HCT116 (cell line): ENCODE measurements at places on chromosomes 2 and 18.

DNA sequence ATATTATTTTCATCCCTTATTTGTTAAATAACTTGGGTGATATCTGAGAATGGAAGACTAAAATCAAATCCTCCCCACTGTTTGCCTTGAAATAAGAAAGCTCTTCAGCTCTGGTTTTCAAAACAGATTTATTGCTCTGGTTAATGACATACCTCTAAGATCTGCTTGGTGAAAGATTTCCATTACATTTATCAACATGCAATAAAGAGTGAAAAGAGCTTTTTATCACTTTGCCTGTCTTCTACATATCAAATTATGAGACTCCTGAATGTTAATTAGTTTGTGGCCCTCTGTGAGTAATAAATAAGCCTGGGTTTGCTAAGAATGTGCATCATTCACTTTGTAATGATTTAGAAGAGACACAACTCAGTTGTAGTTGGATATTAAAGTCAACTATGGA lies 115.7 kb downstream of the PRKRA start:
- no peak for DNase-seq

- DNase-seq = no peak
These were observed 1806.1 kb upstream of the PIK3C3 start for GRCh38 chr18:40148960-40149359.

GRCh38 chr2:133674433-133675331 lies 106.4 kb upstream of the NCKAP5 start:
- DNase-seq = no peak

DNA sequence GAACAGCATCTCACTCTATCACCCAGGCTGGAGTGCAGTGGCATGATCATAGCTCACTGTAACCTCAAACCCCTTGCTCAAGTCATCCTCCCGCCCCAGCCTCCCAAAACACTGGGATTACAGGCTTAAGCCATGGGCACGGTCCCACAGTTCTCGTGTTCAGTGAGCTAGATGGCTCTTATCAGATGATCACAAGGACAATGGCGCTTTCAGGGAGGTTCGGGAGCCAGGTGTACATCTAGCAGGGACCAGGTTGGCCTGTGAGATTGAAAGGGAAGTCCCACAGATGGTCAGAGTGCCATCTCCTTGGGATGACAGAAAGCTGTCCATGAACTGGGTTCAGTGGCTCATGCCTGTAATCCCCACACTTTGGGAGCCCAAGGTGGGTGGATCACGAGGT lies 14.1 kb upstream of the FHOD3 start:
- no peak for DNase-seq

DNA sequence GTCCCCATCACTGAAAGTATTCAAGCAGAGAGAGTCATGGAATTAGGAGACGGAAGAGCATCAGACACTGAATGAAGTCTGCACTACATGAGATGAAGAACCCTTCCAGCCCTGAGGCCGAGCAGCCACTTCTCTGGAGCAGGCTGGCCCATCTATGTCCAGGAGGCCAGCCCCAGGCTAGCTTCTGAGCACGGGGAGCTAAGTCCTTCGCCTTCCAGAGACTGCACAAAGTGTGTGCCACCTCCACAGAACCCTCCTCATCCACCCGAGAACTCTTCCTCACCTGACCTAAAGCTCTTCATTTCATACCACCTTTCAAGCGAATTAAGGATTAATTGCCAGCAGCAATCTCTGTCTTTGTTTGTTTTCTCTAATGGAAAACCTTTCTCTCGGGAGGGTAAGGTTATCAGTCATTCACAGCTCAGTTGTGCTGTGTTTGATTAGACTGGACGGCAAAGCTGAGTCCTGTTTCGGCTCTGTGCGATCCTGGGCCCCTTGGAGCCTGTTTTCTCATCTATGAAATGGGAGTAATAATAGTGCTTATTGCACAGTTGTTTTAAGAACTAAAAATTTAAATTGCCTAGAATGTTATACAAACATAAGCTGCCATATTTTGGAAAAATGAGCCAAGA lies 38.0 kb downstream of the SCTR start:
- no peak for DNase-seq

- peak; percentile 57 for DNase-seq
These were observed 117.6 kb downstream of the NEDD4L start for GRCh38 chr18:58161659-58162058.

GRCh38 chr2:70779491-70779890 lies 11.0 kb downstream of the FIGLA start:
- no peak for DNase-seq

- no peak for DNase-seq
These were observed 270.5 kb downstream of the ACTR3 start for GRCh38 chr2:114160263-114160981.

- DNase-seq = no peak
These were observed 50.9 kb downstream of the GALR1 start for GRCh38 chr18:77300579-77300978.

GRCh38 chr18:41938445-41938844 lies 16.6 kb upstream of the PIK3C3 start:
- no peak for DNase-seq

- DNase-seq = no peak
These were observed 34.5 kb upstream of the SIX3 start for GRCh38 chr2:44906972-44907371.

DNA sequence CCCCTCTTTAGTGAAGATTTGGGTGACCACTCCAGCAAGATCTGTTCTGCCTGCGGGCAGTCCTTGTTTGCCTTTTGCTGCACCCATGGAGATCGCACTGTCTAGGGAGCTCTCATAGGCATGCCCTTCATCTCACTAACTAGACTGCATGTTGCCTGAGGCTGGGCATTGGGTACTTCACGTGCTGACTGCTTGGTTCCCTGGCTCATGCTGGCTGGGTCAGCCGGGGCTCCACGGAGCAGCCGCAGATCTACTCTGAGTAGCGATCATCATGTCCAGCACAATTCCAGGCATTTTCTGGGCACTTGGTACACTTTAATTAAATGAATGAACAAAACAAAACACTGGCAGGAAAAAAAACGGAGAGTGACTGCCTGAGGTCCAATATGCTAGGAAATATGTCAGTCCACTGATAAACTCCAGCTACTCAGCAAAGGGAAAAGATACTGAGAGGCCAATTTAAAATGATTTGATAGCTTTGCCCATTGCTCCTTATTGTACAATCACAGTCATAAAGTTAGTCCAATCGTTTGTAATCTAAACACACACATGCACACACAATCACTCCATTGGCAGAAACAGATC lies 220.3 kb downstream of the C1D start:
- DNase-seq = no peak

DNA sequence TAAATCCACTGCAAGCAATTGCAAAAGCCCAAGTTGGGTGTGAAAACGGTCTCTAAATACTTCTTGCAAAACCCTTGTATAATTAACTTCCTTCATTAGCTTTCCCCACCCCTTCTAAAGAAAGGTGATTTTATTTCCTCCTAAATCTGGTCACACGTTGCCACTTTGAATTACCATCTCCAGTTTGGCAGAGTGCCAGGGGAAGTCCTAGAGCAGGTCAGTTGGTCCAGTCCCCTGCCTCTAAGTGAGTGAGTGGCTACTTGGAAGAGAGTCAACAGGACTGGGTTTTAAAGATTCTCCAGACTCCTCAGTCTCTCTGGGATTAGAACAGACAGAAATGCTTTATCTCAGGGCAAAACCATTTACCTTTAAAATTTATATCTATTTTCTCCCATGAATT lies 18.7 kb upstream of the LYPD6B start:
- no peak for DNase-seq

- no peak for DNase-seq
These were observed 88.5 kb downstream of the TCF4 start for GRCh38 chr18:55499526-55499925.

GRCh38 chr2:85702172-85702571 lies 8.0 kb downstream of the GNLY start:
- no peak for DNase-seq

- DNase-seq = no peak
These were observed 89.3 kb downstream of the EHBP1 start for GRCh38 chr2:62794791-62795190.

GRCh38 chr2:224937887-224938286 lies 104.4 kb downstream of the DOCK10 start:
- DNase-seq = no peak

DNA sequence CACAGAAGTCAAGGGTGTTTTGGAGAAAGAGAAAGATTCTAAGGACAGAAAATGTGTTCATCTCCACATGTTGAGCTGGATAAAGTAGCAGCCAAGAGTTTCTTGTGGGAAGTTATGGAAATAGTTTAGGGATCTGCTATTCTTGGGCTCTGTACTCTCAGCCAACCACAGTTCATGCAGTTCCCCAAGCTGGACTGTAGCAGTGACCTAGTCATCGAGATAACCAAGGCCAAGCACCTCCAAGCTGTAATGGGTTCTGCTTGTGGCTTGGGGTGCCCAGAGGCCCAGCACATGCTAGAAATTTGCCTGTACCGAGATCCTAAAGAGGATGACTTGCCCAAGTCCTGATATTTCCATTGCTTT lies 91.9 kb upstream of the RASGRP3 start:
- no peak for DNase-seq

DNA sequence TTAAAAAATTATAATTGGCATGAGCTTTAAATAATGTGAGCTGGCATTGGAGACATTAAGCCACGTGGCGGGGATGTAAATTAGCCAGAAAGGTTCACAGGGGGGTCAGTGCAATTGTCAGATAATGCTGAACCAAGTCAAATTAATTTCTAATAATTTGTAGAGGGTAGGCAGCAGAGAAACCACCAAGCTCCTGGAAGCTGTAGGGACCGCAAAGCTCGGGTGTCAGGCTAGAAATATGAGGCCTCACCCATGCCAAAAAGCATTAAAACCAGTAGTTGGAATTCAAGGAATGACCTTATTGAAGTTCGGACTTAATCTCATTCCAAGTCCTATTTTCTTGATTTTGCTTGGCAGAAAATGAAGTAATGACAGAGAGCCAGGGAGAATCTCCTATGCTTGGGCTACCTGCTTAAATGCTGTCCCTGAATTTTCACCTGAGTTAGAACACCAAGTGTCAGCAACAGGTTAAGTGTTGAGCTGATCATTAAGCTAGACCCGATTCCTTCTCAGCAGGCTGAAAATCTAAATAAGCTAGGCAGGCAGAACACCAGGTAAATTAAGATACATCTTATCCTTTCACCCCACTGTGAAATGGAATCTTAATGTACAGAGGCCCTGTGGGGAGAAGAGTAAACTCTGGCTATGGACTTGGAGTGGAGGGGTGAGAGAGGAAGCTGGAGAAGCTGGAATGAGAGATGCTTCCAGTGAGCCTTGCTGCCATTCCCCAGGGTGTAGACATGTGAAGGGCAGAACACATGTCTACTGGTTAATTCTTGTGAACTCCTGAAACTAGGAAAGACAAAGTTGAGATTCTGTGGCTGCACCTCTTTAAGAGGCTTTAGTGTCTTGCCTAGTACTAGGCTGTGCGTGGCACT lies 520.0 kb downstream of the SLC4A3 start:
- no peak for DNase-seq

GRCh38 chr2:220192994-220193753 lies 565.7 kb downstream of the SLC4A3 start:
- no peak for DNase-seq

DNA sequence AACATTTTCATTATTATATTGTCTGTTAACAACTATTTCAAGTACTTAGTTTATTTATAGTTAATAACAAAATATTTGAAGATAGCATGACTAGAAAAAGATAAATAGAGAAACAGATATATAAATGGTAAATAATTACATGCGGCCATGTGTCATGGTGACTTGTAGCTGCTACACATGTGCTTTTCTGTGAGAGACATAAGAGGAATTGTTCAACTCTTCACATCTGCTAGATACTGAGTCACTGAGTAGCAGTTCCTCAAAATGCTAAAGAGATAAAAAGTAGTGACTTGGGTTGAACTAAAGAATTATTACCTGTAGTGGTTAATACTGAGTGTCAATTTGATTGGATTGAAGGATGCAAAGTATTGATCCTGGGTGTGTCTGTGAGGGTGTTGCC lies 37.5 kb upstream of the SCN9A start:
- no peak for DNase-seq

DNA sequence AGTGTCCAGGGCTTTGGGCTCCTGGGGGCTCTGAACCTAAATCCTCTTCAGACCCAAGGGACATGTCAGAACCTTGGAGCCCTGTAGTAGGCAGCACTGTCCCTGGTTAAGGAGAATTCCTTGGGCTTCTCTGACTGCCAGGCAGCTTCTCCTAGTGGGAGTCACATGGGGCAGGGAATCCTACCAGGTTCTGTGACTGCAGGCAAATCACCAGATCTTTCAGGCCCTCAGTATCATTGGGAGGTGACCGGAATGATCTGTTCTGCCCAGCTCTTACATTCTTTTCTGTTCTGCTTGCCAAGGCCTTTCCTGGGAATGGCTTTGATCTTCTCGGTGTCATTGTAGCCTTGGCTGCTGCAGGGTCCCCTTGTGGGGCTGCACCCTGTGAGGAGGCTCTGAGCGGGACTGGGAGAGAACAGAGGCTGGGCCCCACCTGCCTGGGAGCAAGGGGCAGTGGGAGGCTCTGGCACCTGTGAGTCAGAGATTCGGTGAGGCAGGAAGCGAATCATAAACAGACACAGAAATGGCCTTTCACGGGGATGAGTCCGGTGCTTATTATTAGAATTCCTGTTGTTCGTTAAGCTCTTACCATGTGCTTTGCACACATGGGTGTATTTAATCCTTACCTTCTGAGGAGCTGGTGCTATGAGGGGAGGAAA lies 14.1 kb downstream of the CEP68 start:
- peak; percentile 27 for DNase-seq

GRCh38 chr18:60976976-60977375 lies 356.3 kb upstream of the CDH20 start:
- no peak for DNase-seq

- no peak for DNase-seq
These were observed 50.6 kb downstream of the COL5A2 start for GRCh38 chr2:189128970-189129369.

DNA sequence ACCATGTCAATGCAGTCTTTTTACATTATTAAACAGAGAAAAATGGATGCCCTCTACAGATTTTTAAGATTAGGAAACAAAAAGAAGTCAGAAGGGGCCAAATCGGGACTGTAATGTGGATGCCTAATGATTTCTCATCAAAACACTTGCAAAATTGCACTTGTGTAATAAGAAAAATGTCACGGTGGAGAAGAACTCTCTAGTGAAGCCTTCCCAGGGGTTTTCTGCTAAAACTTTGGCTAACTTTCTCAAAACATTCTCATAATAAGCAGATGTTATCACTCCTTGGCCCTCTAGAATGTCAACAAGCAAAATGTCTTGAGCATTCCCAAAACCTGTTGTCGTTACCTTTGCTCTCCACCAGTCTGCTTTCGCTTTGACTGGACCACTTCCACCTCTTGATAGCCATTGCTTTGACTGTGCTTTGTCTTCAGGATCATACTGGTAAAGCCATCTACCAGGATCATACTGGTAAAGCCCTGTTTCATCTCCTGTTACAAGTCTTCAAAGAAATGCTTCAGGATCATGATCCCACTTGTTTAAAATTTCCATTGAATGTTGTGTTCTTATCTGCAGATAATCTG lies 226.8 kb downstream of the TNS1 start:
- no peak for DNase-seq
